ENCODE measurements at places on chromosomes 1 and 21.
A peak's percentile ranks its signal among the peaks of the same experiment; 100 is the strongest.

- no peak for DNase-seq
Observed at GRCh38 chr1:115105831-115106230, 16.5 kb upstream of the TSPAN2 start.

GRCh38 chr1:172283766-172284165, 136.7 kb upstream of the C1orf105 start:
- no peak for DNase-seq

- DNase-seq = no peak
Observed at GRCh38 chr21:25323356-25323949, 283.8 kb downstream of the MRPL39 start.

GRCh38 chr1:93576346-93576745, 105.3 kb downstream of the BCAR3 start:
- DNase-seq = peak; percentile 86

DNA sequence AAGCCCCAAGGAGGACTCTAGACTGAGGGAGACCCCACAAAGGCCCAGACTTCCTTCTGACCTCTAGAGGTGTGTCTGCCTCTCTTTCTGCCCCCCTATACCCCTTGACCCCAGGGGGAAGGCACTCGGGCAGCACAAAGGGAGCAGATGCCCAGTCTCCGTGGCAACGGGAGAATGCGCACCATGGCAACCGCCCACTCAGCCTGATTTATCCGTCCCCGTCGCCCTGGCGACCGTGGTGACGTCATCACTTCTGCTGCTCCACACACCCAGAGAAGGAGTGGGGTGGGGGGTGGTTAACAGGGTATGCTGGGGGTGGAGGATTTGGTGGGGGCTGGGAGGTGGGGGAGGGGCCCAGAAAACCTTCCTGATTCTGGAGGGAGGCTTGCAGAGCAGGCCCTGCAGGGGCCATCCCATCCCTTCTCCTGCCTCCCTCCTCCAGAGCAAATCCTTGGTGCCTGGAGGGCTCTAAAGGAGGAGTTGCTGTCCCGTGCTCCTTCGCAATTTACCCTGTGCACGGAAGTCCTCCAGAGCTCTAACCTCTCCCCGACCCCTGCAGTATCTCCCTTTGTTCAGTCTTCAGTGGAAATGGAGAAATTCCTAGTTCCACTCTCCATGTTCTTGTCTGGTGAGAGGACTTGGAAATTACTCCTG, 6.3 kb downstream of the CELF3 start:
- peak; percentile 31 for DNase-seq

DNA sequence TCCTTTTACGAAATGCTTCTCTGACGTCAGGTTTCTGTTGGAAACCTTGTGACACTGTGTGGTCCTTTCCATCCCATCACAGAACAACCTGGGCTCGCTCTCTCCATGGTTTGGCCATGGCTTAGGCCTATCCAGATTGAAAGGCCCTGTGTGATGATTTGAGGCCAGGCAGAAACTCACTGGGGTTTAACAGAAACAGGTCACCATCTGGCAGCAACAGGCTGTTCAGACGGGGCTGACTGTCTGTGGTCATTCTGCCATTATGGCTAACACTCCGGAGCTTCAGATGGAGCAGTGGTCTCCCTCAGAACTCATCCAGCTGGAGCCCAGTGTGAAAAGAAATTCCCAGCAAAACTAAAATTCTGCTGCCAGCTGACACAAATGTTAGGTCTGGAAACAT, 9.3 kb downstream of the PLEKHM2 start:
- DNase-seq = no peak
